ENCODE measurements at places on chromosomes 5 and 9.

- DNase-seq = no peak
Observed at GRCh38 chr9:87648606-87649005, 77.3 kb upstream of the CTSL start.

- DNase-seq = no peak
Observed at GRCh38 chr9:75083188-75083970, 4.6 kb downstream of the NMRK1 start.

DNA sequence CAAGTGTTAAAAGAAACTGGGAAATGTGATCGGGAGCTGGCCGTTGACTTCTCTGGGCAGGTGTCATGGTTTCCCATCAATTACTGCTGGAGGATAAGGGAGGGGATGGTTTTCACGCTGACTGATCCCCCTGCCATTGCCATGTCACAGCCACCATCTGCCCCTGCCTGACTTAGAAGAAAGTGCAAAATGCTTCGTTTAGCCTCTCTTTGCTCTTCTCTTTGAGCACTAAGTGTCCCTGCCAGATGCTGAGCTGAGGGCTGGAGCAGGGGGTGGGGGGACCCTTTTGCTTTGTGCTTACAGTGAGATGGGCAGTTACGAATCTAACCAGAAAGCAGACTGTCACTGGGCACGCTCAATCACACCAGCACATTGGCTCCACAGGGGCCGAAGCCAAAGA lies 138.4 kb upstream of the ALDH1B1 start:
- no peak for DNase-seq

GRCh38 chr9:131743501-131743900 lies 3.6 kb upstream of the RAPGEF1 start:
- peak; percentile 43 for DNase-seq

GRCh38 chr5:63854076-63854475 lies 108.2 kb downstream of the HTR1A start:
- DNase-seq = no peak

GRCh38 chr9:127735530-127736185 lies 564 bp upstream of the TOR2A start:
- DNase-seq = no peak

DNA sequence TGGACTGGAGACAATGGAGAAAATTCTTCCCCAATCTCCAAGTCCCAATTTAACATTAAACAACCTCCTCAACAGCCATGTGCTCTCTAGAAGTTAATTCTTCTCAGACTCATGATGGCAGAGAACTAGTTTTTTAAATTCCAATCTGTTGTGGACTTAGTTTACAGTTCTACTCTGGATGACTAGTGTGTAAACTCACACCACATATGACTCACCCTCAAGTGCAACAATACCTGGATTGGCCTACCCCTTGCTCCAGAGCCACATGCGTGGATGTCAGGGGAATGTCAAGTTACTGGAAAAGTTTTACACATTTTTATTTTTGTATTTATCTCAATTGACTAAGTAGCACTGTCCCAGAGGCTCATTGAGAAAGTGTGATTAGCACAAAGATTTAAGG lies 136.0 kb upstream of the EFNA5 start:
- DNase-seq = peak; percentile 63

GRCh38 chr5:125199968-125200865 lies 453.8 kb upstream of the ZNF608 start:
- no peak for DNase-seq

DNA sequence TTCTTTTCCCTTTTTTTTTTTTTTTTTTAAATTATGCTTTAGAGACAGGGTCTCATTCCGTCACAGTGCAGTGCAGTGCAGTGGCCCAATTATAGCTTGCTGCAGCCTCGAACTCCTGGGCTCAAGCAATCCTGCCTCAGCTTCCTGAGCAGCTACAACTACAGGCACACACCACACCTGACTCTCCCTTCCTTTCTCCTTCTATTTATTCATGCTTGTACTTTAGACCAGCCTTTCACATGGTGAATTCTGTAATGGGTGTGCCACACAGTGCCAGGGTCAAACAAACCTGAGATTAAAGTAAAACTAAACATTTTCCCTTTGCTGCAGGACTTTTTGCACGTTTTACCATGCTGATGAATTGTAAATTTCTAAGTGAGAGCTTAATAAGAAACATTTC lies 8.0 kb downstream of the SH3RF2 start:
- DNase-seq = no peak
